ENCODE measurements at places on chromosomes 1 and 21.

DNA sequence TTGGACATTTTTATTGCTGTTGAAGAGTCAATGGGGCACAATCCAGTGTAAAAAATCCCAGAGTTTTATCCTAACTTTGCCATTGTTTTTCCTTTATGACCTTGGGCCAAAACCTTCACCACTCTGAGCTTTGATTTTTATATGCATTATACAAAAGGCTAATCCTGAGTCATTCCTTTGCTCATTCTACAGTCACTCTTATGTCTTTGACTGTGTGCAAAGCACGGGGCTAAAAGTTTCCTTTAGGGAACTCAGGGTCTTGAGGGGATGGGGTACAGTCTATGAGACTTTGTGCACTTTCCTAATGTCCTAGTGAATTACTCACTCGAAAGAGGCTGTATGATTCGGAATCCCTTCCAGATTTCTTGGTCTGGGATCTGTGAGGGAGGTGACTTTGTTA lies 543.2 kb upstream of the CAMK1G start:
- DNase-seq: no peak

- DNase-seq: no peak
These were observed 22.3 kb downstream of the MFSD2A start for GRCh38 chr1:39977202-39977601.

- no peak for DNase-seq
These were observed 2.1 kb downstream of the MOV10 start for GRCh38 chr1:112676543-112676942.

GRCh38 chr1:67957066-67957465 lies 93.4 kb downstream of the DIRAS3 start:
- no peak for DNase-seq

DNA sequence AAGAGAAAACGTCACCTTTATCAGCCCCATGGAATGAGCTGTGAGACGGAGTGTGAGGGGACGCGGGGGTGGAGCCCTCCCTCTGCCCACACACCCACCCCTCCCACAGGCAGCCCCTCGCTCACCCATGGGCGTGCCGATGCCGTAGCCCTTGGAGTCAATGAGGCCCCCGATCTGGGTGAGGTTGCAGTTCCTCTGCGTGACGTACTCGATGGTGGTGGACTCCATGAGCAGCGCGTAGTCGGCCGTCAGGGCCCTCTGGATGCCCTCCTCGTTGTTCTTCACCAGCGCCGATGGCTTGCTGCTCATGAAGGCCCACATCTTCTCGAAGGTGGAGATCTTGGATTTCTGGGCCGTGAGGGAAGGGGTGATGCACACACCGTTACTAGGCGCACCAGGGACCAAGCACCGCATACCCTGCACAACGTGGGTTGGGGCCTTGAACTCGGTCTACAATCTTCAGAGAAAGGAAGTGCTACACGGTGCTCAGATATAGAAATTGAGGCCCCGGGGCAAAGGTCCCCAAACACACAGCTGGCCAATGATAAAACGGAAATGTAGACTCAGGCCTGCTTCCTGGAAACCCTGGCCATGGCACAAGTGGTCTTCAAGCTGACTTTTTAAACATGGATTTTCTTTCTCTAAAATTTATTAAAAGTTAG lies 228.2 kb downstream of the GRIK3 start:
- no peak for DNase-seq

DNA sequence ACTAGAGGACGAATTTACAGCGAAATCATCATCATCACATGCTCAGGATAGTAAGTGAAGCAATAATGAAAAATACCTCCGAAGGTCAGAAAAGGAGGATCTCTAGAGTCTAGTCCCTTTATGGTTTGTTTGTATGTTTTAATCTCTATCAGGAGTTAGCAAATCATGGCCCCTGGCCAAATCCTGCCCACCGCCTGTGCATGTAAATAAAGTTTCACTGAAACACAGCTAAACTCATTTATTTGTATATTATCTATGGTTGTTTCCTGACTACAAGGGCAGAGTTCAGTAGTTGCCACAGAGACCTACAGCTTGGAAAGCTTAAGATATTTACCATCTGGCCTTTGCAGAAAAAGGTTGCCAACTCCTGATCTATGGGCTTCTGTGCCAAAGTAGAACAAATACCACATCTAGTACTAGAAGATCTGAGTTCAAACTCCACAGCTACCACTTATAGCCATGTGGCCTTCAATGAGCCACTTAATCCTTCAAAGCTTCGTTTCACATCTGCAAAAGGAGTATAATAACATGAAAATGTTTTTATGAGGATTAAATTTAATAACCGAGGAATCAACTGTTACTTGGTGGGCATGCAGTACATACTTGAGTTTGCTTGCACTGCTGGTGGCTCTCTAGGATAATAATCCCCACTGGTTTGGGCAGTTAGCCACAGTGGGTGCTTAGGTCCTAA lies 94.0 kb upstream of the KIF26B start:
- no peak for DNase-seq

DNA sequence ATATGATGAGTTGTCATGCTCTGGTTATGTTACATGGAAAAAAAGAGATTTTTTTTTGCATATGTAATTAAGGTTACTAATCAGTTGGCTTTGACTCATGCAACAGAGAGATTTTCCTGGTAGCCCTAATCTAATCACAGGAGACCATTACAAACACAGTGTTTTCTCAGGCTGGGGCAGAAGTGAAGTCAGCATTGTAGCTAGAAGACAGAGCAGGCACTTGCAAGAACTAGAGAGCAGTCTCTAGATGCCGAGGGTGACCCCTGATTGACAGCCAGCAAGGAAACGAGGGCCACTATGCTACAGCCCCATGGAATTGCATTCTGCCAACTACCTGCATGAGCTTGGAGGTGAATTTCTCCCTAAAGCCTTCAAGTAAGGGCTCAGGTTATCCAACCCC lies 151.3 kb downstream of the RUNX1 start:
- no peak for DNase-seq

DNA sequence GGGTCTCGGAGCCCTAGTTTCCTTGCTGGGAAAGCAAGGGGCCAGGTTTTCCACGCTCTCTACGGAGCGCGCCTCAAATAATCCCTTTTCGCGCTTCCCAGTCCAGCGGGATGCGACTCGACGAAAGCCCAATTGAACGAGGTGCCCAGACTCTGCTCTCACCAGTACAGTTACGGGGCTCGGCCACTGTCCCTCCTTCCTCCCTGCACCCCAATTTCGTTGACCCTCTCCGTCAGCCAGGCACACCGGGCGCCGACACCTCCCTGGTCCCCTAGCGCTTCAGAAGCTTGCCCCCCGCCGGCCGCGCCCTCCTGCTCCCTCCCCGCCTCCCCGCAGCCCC lies 389 bp downstream of the SEMA6C start:
- DNase-seq: no peak

- DNase-seq: peak; percentile 85
These were observed 17.9 kb downstream of the TNFRSF25 start for GRCh38 chr1:6447818-6448748.

- DNase-seq: no peak
These were observed 8.7 kb downstream of the PROX1 start for GRCh38 chr1:213996320-213997037.

- no peak for DNase-seq
These were observed 162.9 kb upstream of the C1orf174 start for GRCh38 chr1:4062992-4063391.

GRCh38 chr1:49333906-49334305 lies 557.2 kb upstream of the BEND5 start:
- DNase-seq: no peak

GRCh38 chr1:57112148-57112547 lies 146.3 kb upstream of the C8B start:
- no peak for DNase-seq

- DNase-seq: no peak
These were observed 71.3 kb upstream of the TLR5 start for GRCh38 chr1:223214261-223214807.

- DNase-seq: no peak
These were observed 43.4 kb downstream of the PKP1 start for GRCh38 chr1:201326710-201327109.

- peak; percentile 71 for DNase-seq
These were observed 3.9 kb upstream of the DENND2D start for GRCh38 chr1:111204201-111204982.

DNA sequence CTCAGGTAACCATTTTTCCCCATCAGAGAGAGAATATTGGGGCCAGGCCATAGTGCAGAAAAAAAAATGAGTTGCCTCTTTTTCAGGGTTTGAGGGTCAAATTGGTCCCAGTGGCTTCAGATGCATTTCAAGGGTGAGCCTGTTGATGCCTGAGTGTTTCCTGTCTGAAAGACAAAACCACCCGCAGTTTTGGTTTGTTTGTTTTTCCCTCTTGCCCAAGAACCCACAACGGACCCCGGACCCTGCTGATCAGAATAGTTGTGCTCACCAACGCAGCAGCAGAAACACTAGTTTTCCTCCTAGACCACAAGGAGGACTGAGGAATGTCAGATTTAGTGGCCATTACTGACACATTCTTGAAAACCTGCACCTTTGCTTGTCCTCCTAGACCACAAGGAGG lies 1433.1 kb downstream of the PLA2G4A start:
- DNase-seq: no peak

DNA sequence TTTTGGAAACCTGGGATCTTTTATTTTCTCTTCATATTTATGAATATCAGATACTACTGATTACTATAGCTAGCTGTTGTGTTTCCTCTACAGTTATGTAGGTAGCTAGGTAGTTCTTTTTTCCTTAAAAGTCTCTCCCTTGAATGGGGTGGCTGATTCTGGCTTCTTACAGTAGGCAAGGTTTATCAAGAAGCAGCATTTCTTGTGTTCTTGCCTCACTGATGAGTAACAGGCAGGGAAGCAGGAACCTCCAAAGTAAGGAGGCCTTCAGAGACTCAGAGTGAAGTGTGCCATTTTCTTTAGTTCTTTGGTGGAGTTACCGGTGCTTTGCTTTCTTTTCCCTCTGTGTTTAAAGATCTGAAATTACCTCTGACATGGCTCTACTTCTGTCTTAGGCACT lies 56.0 kb downstream of the ZMYM4 start:
- DNase-seq: no peak

DNA sequence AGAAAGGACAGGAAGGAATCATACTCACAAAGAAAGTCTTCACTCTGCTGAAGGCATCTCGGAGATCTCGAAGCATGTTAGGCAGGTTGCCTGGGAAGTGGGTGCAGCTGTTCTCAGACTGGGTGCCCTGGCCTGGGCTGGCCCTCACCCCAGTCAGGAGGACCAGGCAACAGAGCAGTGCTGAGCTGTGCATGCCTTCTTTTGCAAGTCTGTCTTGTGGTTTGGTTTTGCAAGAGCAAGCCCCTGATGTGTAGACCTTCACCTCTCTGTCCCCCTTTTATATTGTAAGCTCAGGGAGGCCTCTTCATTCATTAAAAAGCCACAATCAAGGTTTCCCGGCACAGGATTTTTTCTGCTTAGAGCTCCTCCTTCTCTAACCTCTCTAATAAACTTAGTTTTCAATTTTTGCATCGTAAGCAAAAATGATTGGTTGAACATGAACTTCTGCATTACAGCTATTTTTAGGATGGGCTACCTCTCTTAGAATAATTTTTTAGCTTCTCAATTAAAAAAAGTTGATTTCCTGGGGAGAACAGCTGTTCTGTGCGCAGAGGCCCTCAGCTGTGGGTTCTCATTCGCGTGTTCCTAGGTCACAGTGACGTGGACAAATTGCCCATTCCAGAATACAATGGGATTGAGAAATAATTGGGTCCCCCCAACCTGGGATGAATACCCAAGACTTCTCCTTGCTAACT lies at the start of gene IL10:
Gene IL10 (minus strand): TSS at position 252 of the 695 bp plus-strand sequence. CDS start 59 bp downstream, at position 193.
- DNase-seq: no peak

GRCh38 chr1:231507476-231508355 lies 20.8 kb upstream of the TSNAX start:
- DNase-seq: no peak

DNA sequence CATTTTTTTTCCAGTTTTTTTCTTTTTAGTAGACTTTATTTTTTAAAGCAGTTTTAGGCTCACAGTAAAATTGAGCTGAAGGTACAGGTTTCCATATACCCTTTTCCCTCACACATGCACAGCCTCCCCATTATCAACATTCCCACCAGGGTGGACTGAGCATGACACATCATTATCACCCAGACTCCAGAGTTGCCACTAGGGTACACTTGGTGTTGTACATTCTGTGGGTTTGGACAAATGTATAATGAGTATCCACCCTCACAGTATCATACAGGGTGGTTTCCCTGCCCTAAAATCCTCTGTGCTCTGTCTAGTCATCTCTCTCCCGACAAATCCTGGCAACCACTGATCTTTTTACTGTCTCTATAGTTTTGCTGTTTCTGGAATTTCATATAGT lies 3.0 kb upstream of the AIM2 start:
- no peak for DNase-seq

DNA sequence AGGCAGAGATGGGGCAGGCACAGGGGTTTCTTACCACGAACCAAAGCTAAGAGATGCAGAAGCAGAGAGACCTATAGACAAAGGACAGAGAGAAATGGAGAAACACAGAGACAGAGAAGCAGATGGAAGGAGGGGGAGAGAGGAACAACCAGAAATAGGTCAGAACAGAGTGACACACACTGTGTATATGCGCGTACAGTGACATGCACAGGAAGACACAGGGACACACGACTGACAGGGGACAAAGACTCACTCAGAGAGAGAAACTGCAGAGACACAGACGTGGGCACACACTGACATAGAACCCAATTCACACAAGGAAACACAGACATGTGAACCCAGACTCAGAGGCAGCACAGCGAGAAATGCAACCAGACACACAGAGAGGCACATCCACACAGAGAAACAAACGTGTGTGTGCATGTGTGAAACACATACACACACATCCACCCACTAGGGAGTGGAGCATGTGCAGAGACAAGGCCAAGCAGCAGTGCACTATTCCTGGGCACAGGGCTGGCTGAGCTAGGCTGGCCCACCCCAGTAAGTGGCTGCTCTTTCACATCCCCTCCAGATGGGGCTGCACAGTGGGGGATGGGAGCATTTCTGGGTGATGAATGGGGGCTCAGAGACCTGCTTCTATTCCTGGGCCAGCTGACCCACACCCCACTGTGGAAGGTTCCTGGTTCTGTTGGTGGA lies 123.4 kb upstream of the CSF3R start:
- no peak for DNase-seq

DNA sequence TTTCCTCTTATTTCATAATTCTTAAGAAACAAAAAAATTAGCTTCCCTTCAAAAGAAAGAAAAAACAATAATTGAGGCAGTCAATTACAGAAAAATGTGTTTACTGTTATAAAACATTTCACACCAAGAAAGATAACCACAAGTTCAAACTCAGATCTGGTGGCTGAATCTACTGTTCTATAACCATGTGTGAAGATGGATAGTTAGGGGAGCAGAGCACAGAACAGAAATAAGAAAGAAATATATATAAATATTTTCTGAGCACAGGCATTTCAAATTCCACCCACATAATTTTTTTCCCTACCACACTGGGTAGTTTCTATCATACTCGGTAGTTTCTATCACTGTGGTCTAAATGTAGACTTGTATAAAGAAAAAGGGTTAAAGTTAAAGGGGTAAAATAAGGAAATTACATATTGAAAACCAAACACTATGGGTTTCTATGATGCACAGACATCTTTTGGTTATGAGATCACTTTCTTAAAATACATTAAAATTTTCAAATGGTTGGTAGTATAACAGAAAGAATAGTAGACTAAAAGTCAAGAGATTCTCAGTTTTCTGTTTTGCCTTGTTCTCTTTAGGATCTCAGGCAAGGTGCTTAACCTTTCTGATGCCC lies 10.8 kb downstream of the LYST start:
- no peak for DNase-seq

Measured in NCI-H526 (cell line).